Activated CD8-positive, alpha-beta memory T cell treated with anti-CD3 and anti-CD28 coated beads, Interleukin-2, amount 50 U/mL, for 48 hours (primary cell): ENCODE measurements at places on chromosomes 1 and 21.

GRCh38 chr1:118791094-118791691 is 196.9 kb downstream of the TBX15 start:
- no peak for DNase-seq

GRCh38 chr21:35191754-35192153 is 142.7 kb upstream of the RUNX1 start:
- DNase-seq = no peak

GRCh38 chr1:151680826-151681225 is 35.8 kb downstream of the CELF3 start:
- DNase-seq = no peak

DNA sequence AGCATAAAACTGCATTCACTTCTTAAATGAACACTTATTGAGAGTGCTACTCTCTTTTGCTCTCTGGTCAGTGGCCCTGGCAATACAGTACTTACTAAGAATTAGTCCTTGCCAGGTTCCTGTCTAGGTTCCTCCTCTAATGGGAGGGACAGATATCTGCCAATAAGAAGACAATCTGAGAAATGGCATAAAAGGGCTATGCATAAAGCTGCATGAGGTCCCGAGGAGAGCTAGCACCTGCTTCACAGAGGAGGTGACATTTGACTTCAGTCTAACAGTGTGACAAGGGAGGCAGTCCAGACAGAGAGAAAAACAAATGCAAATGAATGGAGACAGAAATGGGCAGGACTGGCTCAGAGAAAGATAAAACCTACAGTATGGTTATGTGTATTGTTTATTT is 357.1 kb upstream of the SGIP1 start:
- DNase-seq = no peak

DNA sequence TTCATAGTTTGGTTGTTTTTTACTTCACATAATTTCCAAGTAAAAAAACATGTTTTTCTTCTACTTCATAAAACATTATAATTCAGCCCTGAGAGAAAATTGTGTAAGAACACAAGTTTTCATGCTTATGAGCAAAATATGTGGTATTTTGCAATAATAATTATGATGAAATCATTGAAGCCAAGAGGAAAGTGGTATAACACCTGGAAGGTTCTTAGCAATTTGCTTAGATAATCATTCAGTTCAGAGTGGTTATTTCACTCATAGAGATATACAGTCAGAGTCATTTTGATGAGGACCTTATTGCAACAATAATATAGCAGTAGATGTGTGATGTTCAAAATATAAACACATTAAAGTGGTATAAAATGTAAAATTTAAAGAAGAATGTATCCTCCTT is 94.5 kb downstream of the PLPPR4 start:
- DNase-seq = no peak

DNA sequence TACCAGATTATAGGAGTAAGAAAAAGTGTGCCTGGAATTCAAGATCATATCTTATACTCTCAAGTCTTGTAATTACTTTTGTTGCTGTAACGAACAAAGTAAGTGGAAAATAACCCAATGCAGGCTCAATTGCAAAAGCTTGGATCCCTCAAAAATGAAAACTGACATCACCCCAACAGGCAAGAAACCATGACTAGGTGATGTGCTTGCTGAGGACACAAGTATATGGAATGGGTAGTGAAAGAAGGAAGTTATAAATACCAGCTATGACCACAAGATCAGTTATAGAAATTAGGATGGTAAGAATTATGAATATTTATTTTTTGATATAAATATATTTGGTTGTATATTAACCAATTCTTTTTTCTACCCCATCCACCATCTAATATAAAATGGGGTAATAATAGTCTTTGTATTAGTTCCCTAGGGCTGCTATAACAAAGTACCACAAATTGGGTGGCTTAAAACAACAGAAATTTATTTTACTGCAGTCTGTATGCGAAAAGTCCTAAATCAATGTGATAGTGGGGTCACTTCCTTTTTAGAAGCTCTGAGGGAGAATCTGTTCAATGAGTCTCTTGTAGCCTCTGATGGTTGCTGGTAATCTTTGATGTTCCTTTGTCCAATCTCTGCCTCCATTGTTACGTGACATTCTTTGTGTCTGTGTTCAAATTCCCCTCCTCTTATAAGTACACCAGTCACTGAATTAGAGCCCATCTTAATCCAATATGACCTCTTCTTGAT is 45.0 kb downstream of the DUSP10 start:
- DNase-seq = no peak

GRCh38 chr1:7462617-7463016 is 308.5 kb upstream of the VAMP3 start:
- DNase-seq = no peak
